ENCODE measurements at places on chromosomes 5 and 9. TPM values are rescaled to one million over a fixed set of nuclear protein-coding genes. Genes with fewer than 3 reads are reported as not detected.

GRCh38 chr9:16100537-16101091 lies 547.8 kb downstream of the CCDC171 start:
- DNase-seq, result peak; percentile 81

DNA sequence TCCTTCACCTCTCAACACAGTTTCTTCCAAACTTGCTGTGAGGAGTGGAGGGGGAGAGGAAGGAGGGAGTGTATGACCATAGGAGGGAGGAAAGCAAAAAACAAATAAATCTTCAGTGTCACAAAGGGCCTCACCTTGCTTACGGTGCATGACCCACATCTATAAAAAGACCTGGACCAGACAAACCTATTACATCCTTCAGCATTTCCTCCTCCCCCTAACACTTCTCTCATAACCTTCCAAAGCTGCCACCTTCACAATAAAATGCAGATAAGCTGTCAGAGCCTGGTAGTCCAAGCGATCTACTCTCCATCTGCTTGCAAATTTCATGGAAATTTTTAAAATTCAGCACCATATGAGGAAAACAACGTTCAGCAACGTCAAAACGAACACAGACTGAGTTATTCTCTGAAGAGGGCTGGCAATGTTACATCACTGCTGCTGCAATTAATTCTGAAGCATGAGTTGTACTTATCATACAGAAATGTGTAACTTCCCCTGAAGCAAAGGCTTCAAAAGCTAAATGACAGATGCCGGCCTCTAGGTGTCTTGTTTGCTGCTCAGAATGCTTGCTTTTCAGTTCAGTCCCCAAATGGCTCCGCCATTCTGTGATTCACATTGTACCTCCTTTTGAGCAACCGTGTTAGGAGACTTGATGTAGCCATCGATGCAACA lies 62.9 kb downstream of the EFNA5 start:
- no peak for DNase-seq

DNA sequence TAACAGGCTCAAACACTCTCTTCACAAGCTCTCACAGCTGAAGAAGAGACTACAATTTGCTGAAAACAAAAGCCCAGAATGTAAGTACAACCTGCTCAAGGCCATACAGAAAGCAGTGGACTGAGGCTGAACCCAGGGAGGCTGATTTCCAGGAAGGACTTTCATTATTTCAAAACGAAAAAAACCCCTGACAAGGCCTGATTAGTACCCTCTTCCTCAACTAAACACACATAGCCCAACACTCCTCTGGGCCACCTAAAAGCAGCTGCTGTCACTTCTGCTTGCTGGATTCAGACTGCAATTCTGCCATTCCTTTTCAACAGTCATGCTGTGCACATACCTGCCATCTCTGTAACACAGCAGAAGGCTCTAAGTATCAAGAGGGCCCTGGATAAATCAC lies 18.2 kb downstream of the NRG2 start:
- DNase-seq, result no peak

- no peak for DNase-seq
Observed at GRCh38 chr5:145479857-145480256, 355.3 kb downstream of the PRELID2 start.

GRCh38 chr5:43357878-43358281 lies 44.7 kb upstream of the HMGCS1 start:
- no peak for DNase-seq

DNA sequence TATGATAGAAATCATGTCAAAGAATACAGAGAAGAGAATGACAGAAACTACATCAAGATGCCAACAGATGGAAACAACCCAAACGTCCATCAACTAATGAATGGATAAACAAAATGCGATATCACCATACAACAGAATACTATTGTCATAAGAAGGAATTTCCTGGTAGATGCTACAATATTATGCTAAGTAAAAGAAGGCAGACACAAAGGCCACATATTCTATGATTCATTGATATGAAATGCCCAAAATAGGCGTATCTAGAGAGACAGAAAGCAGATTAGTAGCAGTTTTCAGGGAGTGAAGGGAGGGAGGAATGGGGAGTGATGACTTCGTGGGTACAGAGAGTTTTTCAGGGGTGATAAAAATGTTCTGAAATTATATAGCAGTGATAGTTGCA lies 58.3 kb upstream of the AKNA start:
- no peak for DNase-seq

- no peak for DNase-seq
Observed at GRCh38 chr5:57411982-57412381, 70.6 kb downstream of the ACTBL2 start.

- DNase-seq, result no peak
Observed at GRCh38 chr5:171966270-171966669, 40.2 kb downstream of the FBXW11 start.

- no peak for DNase-seq
Observed at GRCh38 chr5:50439221-50439620, 1.9 kb downstream of the EMB start.

SARDH gene
- 4.6 TPM for total RNA-seq

SLC12A7 gene
- 92.9 TPM for total RNA-seq

LVRN gene
- not detected for total RNA-seq

CBY3 gene
- total RNA-seq, result not detected

Measured in kidney (tissue), 22 donors.